ENCODE measurements at places on chromosomes 3 and 15.

- peak; percentile 47 for DNase-seq
Observed at GRCh38 chr15:90266061-90266431, 574 bp downstream of the NGRN start.

- no peak for DNase-seq
Observed at GRCh38 chr3:146585156-146585555, 20.0 kb downstream of the PLSCR5 start.

DNA sequence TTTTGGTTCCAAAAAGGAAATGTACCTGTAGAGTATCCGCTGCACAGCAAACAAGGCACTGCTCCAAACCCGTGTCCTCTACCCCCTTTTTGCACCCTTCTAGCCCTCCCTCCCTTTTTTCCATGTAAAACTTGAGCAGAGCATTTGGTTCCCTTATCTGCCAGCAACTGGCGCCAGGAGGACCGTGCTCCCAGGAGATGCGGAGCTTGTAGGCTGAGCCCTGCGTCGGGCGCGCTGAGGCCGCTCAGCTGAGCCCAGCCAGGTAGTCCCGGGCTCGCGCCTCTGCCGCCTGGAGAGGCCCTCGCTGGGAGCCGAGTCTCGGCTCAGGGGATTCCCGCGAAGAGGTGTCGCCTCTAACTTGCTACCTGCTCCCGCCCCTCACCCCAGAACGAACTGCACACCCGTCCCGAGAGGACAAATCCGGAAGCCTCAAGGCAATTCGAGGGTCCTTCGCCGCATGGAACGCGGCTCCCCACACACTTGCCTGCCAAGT, 575 bp downstream of the TRPM7 start:
- DNase-seq = peak; percentile 42

DNA sequence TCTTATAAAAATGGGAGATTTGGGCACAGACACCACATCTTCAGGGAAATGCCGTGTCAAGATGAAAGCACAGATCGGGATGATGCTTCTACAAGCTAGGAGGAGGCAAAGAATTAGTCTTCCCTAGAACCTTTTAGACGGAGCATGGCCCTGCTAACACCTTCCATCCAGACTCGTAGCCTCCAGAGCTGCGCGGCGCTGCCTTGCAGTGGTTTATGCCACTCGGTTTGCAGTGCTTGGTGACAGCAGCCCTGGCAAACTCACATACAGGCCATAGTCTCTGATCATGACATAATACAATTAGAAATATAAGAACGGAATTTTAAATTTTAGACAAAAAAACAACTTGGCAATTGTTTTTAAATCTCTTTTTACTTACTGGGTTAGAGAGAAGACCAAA, 37.1 kb upstream of the SLC41A3 start:
- no peak for DNase-seq

GRCh38 chr15:35136321-35137189, 51.5 kb upstream of the NANOGP8 start:
- no peak for DNase-seq

GRCh38 chr3:187213616-187214015, 16.3 kb downstream of the RTP1 start:
- no peak for DNase-seq

- no peak for DNase-seq
Observed at GRCh38 chr3:135779024-135779423, 186.5 kb upstream of the PPP2R3A start.

DNA sequence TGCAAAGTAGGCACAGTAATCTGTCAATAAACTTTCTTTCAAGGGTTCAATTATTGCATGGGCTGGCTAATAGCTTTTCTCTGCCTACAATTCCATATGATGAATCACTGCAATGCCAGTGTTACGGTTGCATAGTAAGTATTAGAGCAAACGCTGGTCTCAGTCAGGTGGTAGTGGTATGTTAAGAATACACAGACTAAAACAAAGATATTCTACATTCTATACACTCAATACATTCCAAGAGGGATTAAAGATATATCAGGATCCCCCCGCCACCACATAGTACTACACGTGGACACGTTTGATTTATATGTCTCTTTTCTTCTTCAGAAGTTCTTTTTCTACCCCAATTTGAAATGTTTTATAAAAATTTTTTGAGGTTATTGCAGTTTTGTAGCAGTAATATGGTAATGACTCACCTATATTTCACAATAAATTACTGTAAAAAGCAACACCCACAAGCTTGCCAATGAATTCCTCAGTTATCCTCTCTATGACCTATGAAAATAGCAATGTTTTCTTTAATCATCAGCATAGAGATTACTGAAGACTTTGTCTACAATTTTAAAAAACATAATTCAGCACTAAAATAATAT, 68.2 kb downstream of the CD200R1L start:
- DNase-seq = peak; percentile 55

- DNase-seq = no peak
Observed at GRCh38 chr3:120670576-120670975, 11.5 kb downstream of the HGD start.

Measured in AG20443 (cell line).